ENCODE measurements at places on chromosomes 3 and 15. TPM values are rescaled to one million over a fixed set of nuclear protein-coding genes. Genes with fewer than 3 reads are reported as not detected.

HHLA2 gene
- not detected for total RNA-seq

TOMM70 gene
- total RNA-seq, result 72.8 TPM

AGBL1 gene
- total RNA-seq, result not detected

PRR20G gene
- not detected for total RNA-seq

A4GNT gene
- total RNA-seq, result not detected

CCR2 gene
- not detected for total RNA-seq

EBLN2 gene
- 6.5 TPM for total RNA-seq

EPHB3 gene
- total RNA-seq, result 6.7 TPM

PLSCR5 gene
- not detected for total RNA-seq

SMAD6 gene
- total RNA-seq, result 17.9 TPM

VWA5B2 gene
- not detected for total RNA-seq

ENTPD3 gene
- not detected for total RNA-seq

CADPS gene
- 0.03 TPM for total RNA-seq

NRG4 gene
- not detected for total RNA-seq

GALNT15 gene
- not detected for total RNA-seq

FILIP1L gene
- not detected for total RNA-seq

LIPC gene
- total RNA-seq, result 0.08 TPM

DHFR2 gene
- 3.8 TPM for total RNA-seq

TMCO5A gene
- not detected for total RNA-seq

LNP1 gene
- 3.8 TPM for total RNA-seq

RHCG gene
- not detected for total RNA-seq

MGA gene
- 21.2 TPM for total RNA-seq

MELTF gene
- 202 TPM for total RNA-seq

SLC22A13 gene
- total RNA-seq, result 0.26 TPM

RNU5B-1 gene
- total RNA-seq, result not detected

GREM1 gene
- total RNA-seq, result not detected

DNAH12 gene
- under 0.01 TPM for total RNA-seq

POLR2H gene
- total RNA-seq, result 116 TPM

GOLGA8T gene
- total RNA-seq, result not detected

GOLGA6D gene
- not detected for total RNA-seq

C3orf20 gene
- total RNA-seq, result not detected

ZNF445 gene
- total RNA-seq, result 4.8 TPM

SOX2 gene
- 11.0 TPM for total RNA-seq

POTEB gene
- not detected for total RNA-seq

CELSR3 gene
- total RNA-seq, result 7.3 TPM

SLCO2A1 gene
- 0.03 TPM for total RNA-seq

CKMT1A gene
- 0.45 TPM for total RNA-seq

RLBP1 gene
- 3.7 TPM for total RNA-seq
